Stimulated activated CD4-positive, alpha-beta T cell treated with anti-CD3 and anti-CD28 coated beads, Interleukin-4, amount 100 ng/mL, for 48 hours (primary cell): ENCODE measurements at places on chromosomes 3 and 15.
A peak's percentile ranks its signal among the peaks of the same experiment; 100 is the strongest.

GRCh38 chr3:180116658-180117057, 79.9 kb upstream of the PEX5L start:
- DNase-seq: no peak

- no peak for DNase-seq
Observed at GRCh38 chr15:69522361-69522760, 69.7 kb downstream of the RPLP1 start.

DNA sequence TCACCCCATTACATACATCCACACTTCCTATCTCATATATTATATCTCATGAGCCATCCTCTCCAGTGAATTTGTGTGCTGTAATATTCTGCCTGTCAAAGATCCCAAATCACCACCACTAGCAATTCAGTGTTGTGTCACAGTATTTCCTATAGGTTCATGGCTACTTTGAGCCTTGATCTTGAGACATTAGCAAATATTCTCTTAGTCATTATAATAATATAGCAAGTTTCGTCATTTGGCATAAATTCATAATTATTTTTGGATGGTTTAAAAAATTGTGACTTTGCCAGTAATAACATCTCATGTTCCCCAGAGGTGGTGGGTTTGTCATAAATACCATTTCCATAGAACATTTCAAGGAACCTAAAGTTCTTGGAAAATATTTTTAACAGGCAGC, 47.7 kb downstream of the CMSS1 start:
- DNase-seq: no peak

- no peak for DNase-seq
Observed at GRCh38 chr3:88076712-88077111, 17.7 kb downstream of the ZNF654 start.

GRCh38 chr3:1214933-1215332, 122.1 kb downstream of the CNTN6 start:
- no peak for DNase-seq

GRCh38 chr3:156413293-156413892, 141.5 kb downstream of the SSR3 start:
- no peak for DNase-seq

GRCh38 chr3:142356818-142357217, 91.0 kb downstream of the XRN1 start:
- no peak for DNase-seq

DNA sequence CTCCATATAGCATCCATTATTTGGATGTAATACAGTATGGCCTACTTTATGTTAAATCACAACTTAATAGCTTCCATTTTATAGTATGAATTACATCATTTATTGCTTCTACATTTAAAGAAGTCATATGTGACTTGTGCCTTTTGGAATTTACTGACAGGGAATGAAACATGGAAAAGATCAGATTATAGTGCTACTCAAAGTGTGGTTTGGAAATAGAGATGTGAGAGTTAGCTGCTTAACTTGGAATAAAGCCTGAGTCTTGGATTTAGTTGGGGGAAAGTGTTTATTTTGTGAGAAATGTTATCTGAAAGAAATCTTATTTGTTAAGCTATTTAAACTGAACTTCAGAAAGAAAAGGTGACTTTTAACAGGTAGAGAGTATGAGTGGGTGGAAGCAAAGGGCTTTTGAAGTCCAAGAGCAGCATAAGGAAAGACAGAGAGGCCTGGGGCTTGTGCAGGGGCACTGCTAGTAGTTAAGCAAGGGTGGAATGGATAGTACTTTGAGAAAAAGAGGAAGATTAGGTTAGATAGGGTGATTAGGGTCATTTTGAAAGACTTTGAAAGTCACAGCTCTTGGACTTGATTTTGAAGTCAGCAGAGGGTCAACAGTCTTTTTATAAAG, 60.5 kb downstream of the SLMAP start:
- DNase-seq: no peak

GRCh38 chr15:82793737-82794136, 12.1 kb downstream of the FSD2 start:
- no peak for DNase-seq

DNA sequence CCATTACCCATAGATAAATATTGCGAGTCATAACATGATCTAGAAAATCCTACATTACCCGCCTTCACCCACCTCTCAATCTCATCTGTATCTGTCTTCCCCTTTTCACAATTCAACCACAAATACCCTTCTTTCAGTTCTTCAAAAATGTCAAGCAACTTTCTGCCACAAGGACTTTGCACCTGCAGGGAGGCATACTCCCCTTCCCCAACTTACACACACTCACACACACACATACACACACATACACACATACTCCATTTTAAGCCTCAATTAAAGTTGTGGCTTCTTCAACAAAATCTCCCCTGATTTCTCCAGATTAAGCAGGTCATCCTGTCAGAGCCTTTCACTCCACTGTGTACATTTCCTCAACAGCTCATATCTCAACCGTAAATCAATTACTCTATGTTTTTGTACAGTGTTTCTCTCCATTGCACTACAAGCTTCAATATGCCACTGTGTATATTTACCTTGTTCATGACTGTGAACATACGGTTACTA, 33.1 kb upstream of the CCDC50 start:
- no peak for DNase-seq

DNA sequence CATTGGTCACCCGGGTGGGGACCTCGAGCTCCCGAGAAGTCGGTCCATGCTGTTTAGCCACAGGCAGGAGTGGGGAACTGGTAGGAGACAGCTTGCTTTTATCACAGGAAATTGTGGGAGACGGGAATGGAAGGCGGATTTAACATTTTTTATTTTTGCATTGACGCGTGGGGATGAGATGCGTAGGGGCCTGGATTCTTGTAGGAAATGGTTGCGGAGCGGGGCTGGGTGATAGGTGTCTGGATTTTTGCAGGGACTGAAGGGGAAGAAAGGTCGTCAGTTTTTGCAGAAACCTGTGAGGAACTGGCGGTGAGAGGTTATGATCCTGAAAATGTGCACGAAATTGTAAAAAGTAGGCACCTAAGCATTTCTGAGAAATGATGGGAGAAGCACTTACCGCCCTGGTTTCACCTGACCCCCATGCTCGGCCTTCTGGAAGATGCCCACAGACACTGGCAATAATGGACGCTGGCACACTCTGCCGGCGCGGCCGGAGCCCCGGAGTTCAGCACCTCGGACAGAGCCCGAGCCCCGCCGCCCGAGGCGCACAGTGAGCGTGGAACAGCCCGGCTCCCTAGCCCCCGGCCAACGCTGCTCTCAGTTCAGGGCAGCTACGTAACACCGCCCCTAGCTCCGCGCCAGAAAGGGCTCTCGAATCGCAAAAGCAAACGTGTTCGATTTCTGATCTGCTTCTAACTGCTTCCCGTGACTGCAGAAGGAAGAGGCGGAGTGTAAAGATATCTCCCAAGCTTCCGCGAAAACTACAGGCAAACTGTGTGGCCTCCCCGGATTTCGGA, 928 bp downstream of the ANKRD34C start:
- DNase-seq: peak; percentile 14

- DNase-seq: no peak
Observed at GRCh38 chr15:91192690-91193377, 92.8 kb downstream of the SV2B start.

GRCh38 chr15:51103330-51103729, 8.6 kb upstream of the TNFAIP8L3 start:
- DNase-seq: no peak

- no peak for DNase-seq
Observed at GRCh38 chr3:75015280-75015679, 400.8 kb upstream of the CNTN3 start.

DNA sequence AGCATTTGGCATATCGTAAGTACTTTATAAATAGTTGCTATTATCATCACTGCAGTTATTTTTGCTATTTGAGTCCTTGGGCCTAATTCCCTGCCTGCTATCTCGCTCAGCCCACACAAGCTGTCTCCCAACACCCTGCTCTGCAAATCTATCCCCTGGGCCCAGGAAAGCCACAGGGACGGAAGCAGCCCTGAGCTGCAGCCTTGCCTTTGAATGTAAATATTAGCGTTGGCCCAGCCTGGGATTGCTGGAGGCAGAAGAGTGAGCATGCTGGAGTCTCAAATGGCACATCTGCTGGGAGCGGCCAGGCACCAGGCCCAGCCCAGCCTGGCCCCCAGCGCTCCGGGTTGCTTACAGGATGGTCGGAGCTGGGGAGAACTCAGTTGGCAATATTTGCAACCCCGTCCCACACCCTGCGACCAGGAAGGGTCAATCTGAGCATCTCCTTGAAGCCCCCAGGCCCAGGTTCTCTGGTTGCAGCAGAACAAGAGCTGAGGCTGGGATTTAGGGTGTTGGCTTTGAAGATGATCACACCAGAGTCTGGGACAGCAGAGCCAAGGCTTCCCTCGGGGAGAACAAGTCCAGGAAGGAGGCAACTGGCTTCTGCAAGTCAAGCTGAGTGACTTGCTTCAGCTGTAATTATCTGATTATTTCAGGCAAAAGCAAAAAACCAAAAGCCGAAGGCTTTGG, 529.6 kb downstream of the SHQ1 start:
- DNase-seq: no peak

DNA sequence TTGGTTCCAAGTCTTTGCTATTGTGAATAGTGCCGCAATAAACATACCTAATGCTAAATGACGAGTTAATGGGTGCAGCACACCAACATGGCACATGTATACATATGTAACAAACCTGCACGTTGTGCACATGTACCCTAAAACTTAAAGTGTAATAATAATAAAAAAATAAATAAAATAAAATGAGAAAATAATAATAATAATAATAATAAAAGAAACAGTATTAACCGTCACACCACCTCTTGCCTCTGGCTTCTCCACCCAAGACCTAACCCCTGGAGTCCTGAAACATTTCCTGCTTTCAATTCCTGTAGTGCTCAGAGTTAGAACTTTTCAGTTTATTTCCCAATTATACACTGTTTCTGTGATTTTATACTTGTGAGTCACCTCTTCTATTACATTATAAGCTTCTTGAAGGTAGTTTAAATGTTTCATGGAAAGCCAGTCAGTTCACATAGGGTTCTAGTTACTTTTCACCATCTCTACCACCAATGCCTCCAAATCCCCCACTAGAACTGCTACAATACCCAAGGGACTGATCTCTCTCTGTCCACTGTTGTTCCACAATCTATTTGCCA, 18.4 kb upstream of the GHSR start:
- no peak for DNase-seq

DNA sequence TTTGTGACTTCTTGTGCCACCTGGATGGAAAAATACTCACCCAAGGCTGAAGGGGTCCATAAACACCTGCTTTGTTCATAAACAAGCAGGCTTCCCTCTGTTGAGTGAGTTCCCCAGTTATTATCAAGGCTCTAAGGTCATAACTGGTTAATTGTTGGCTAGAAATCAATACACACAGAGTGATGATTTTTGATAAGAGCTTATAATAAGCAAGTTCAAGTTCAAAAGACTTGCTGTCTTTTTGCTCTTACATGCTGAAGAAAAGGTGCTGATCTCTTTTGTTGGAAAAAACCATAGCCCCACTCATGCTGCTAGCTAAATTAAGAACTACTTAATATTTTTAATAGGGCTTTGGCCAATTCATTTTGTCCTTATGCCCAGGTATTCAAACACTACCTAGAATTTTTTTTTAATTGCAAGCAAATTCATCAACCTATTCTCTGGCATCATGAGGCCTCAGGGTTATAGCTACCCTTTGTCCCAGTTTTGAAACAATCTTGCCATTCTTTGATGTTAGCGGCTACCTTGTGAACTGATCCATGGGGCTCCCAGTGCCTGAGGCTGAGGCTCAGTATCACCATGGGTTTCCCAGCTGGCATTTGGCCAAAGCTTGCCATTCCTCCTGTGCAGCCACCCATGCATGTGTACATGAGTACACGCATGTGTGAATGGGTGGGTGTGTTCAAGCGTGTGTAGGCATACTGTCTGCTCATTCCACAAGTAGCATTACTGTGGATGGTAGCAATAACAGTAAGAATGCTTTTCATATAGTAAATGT, 127.6 kb upstream of the LPP start:
- no peak for DNase-seq

DNA sequence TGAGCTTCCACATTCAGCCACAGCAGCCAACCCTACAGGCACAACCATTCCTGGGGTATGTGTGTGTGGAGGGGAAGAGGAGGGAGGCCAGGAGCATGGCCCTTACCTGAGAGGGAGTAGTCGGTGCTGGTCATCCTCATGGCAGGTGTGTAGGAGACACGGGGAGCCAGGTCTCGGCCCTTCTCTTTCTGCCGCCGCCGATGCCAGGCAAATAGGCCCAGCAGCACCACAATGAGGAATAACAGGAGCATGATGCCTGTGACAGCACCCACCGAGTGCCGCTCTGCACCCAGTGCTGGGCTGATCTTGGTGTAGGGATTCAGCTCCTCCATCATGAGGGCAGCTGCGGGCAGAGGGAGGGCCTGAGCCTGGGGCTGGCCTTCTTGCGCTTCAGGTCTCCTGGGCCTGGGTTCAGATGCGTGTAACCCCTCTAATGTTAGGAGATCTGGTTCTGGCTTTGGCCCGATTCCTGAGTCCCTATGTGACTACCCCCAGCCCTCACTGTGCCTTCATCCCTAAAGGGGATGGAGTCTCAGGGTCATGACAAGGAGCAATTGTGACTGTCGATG, 44.4 kb downstream of the RAB11A start:
- no peak for DNase-seq

GRCh38 chr3:12681089-12681942, 17.4 kb upstream of the RAF1 start:
- DNase-seq: no peak

GRCh38 chr3:177725165-177725564, 527.9 kb upstream of the TBL1XR1 start:
- no peak for DNase-seq

GRCh38 chr3:124999897-125000435, 55.8 kb downstream of the HEG1 start:
- DNase-seq: no peak

DNA sequence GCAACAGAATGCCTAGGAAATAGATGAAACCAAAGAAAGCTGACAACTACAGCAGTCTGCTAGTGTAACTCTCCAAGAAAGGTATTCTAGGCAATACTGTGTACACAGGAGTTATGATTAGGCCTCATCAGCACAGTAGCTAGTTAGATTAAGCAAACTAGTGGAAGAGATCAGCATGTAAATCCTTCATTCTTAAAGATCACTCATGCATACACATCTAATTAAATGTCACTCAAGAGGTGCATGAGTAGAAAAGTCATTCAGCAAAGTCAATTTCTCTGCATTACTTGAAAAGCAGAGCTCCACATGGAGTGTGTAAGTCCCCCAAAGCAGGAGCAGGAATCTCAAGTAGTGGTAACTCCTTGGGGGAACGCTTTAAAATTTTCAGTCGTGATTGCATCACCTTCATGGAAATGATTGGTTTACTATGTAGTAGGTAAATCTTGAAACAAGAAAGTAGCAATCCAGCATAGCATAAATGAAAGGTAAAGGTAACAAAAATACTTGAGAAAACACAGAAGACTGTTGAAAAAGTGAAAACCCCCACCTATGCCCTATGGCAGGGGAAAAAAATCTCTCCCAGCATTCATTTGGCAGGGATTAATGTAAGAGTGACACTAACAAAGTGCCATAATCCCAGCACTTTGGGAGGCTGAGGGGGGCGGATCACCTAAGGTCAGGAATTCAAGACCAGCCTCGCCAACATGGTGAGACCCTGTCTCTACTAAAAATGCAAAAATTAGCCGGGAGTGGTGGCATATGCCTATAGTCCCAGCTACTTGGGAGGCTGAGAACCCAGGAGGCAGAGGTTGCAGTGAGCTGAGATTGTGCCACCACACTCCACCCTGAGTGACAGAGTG, 29.4 kb upstream of the PPIB start:
- DNase-seq: no peak

GRCh38 chr15:92112711-92113110, 259.2 kb downstream of the SLCO3A1 start:
- no peak for DNase-seq
